ENCODE measurements at places on chromosomes 13 and 19.

GRCh38 chr19:11197291-11198174 lies at the start of gene KANK2:
Gene KANK2, minus strand, starts transcription at chr19:11197545. Its CDS starts 3,034 bp downstream, at chr19:11194511.
- DNase-seq, result peak; percentile 64

GRCh38 chr19:15644066-15644741 lies 3.5 kb downstream of the CYP4F3 start:
- DNase-seq, result no peak

- DNase-seq, result no peak
Measured at GRCh38 chr13:95258619-95259194, 42.5 kb downstream of the ABCC4 start.

- DNase-seq, result no peak
Measured at GRCh38 chr19:48368936-48369335, 4.8 kb downstream of the SYNGR4 start.

DNA sequence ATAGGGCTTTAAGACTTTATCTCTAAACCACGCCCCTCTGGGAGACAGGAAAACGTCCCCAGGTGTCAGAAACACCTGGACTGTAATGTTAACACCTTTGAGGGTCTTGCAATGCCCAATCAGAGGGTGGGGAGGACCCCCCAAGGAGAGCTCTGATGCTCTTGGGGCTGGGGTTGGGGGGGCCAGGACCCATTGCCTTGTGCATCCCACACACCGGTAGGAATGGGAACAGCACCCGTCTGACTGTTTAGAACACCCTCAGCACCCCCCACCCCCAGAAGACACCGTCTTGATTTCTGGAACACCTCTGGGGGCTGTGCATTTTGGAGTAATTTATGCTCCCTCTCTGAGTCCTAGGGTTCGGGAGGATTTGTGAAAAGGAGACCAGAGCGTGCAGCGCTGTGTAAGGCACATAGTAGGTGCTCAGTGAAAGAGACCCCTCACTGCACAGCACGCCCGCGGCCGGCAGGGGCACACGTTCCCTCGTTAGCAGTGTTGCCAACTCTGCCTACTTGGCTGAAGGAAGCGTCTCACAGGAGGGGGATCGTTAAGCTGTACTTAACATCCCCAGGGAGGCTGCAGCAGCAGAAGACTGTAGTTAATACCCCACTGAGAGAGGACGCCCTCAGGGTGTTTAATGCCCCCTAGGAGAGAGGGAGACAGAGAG lies 2.8 kb upstream of the ERFL start:
- DNase-seq, result no peak

- no peak for DNase-seq
Measured at GRCh38 chr13:41008349-41008980, 10.7 kb downstream of the ELF1 start.

DNA sequence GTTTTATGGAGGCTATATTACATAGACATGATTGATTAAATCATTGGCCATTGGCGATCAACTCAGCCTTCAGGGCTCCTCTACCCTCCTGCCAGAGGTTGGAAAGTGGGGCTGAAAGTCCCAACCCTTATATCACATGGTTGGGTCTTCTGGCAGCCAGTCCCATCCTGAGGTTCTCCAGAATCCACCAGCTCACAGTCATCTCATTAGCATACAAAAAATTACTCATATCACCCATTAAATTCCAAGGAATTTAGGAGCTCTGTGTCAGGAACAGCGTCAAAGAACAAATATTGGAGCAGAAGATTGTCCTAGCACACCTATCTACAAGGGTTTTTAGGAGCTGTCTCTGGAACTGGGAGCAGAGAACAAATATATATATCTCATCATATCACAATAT lies 39.4 kb upstream of the FARP1 start:
- DNase-seq, result no peak

DNA sequence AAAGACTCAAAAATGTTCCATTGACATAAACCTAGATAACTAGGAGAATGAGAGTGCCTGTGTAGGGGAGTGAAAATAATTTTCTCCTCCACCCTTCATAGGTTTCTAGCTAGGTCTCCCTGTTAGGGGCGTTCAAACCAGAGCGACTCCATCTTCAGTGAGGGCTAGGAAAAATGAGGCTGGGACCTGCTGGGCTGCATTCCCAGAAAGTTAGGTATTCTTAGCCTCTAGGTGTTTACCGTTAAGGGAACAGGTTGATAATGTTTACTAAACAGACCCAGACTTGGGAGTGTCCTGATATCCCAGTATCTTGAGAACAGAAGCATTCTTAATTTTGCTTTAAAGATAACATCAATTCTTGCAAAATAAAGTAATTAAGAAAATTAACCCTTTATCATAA lies 20.1 kb downstream of the PABPC3 start:
- DNase-seq, result no peak

DNA sequence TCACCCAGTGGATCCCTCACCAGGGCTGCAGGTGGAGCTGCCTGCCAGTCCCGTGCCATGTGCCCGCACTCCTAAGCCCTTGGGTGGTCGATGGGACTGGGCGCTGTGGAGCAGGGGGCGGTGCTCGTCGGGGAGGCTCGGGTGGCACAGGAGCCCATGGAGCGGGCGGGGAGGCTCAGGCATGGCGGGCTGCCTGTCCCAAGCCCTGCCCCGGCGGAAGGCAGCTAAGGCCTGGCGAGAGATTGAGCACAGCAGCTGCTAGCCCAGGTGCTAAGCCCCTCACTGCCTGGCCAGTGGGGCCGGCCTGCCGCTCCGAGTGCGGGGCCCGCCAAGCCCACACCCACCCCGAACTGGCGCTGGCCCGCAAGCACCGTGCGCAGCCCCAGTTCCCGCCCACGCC lies 16.8 kb upstream of the B3GLCT start:
- DNase-seq, result no peak

- DNase-seq, result no peak
Measured at GRCh38 chr13:79986890-79987289, 354.0 kb downstream of the SPRY2 start.

DNA sequence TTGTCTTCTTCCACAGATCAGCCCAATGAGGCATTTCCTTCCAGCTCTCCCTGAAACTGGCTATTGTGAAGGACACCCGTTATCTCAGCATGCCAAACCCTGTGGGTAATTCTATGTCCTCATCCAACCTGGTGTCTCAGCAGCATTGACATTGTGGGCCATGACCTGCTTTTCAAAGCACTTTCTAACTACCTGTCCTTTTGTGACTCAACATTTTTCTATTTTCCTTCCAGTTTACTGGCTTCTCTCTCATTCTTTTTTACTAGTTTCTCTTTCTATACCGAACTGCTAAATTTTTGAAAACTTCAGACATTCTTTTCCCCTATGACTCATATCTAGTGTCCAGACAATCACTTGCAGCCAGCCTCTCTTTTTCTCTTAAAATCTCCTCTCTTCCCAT lies 136.4 kb upstream of the HTR2A start:
- no peak for DNase-seq

GRCh38 chr19:46887240-46887782 lies 26.5 kb downstream of the ARHGAP35 start:
- DNase-seq, result no peak

DNA sequence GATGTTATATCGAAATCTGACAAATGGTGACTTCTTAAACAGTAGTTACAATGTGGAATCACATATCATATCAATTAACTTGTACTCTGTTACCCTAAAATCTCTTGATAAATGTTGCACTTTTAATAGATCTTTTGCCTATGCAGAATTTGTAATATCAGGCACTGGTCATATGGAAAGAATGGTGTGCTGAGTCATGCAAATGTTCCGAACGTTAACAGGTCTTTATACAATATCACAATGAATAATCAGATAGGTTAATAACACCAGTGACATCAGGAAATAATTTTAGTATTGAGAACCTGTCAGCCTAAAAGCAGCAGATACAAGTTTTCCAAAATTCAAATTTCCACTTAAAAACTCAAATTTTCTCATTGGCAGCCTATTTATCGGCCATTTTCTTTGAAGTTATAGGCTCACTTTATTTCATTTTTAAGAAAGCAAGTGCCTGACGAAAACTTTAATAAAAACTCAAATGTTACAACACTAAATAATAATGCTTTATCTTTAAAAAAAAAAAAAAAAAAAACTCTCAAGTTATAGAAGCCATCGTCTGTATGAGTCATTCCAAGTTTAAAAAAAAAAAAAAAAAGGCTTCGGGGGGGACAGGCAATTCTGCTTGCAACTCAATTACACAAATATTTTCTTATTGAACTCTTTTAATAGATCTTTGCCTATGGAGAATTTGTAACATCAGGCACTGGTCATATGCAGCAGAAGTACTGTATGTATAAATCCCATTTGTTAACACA lies 180.9 kb downstream of the DIAPH3 start:
- no peak for DNase-seq

- no peak for DNase-seq
Measured at GRCh38 chr19:29271341-29271740, 58.4 kb upstream of the UQCRFS1 start.

- no peak for DNase-seq
Measured at GRCh38 chr19:31300422-31300821, 48.8 kb downstream of the TSHZ3 start.

DNA sequence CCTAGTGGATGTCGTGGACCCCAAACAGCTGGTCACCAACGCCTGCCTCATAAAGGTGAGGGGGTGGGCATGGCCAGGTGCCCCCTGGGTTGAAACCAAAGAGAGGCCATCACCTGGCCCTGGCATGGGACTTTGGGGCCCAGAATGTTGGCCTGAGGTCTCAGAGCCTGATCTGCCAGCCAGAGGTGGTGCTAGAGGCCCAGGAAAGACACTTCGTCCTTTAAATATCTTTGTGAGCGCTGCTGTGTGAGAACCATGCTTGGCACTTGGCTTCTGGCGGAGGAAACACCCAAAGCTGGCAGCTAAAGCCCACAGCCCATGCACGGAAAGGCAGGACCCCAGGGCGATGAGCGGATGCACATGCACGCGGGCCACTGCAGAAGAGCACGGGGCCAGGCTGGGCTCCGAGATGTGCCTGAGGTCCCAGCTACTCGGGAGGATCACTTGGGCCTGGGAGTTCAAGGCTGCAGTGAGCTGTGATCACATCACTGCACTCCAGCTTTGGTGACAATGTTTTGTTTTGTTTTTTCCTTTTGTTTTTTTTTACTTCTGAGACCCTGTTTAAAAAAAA lies 4.3 kb upstream of the ADM5 start:
- DNase-seq, result no peak

DNA sequence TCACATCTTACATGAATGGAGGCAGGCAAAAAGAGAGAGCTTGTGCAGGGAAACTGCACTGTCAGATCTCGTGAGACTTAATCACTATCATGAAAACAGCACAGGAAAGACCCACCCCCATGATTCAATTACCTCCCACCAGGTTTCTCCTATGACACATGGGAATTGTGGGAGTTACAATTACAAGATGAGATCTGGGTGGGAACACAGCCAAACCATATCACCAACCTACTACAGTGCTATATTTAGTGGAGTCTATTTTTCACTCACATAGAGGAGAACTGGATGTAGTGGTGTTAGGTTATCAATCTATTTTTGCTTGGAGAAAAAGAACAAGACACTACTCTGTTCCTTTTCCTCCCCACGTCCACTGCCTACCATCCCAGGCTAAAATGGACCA lies 276.6 kb downstream of the KCTD12 start:
- no peak for DNase-seq

DNA sequence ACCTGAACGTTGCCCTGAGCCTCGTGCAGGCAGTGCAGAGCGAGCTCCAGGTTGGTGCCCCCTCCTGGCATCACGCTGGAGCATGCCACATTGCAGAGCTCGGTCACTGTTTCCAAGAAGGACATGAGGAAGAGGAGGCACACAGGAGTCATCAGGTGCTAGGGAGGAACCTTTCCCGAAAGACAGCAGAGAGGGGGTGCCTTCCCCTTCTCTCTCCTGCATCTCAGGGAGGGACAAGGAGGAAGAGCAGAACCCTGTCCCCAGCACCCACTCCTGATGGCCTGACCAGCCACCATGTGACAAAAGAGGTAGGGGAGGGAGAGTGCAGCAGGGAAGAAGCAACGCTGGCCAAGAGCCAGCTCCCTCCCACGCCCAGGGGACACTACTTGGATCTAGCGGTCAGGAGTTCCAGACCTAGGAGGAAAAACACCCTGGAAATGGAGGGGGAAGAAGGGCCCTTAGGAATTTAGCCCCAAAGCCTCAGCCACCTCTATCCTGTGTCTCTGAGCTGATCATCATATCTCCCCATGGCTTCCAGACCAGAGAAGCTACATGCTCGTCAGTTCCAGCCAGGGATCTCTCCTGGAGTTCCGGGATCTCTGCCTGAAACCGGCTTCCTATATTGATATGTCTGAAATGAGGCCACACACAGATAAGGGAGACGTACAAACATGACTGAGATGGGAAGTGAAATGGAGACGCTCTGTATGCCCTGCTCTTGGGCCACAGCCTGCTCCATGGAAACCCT lies 17.0 kb upstream of the NAPA start:
- DNase-seq, result no peak

GRCh38 chr13:41177616-41178015 lies 16.8 kb downstream of the KBTBD7 start:
- DNase-seq, result no peak

GRCh38 chr13:40477623-40478608 lies 188.5 kb downstream of the FOXO1 start:
- no peak for DNase-seq

GRCh38 chr19:58570770-58571574 lies 2.2 kb downstream of the MZF1 start:
- no peak for DNase-seq

GRCh38 chr13:78566631-78567030 lies 36.7 kb downstream of the POU4F1 start:
- DNase-seq, result no peak

- DNase-seq, result no peak
Measured at GRCh38 chr13:80245162-80245733, 95.7 kb downstream of the SPRY2 start.

DNA sequence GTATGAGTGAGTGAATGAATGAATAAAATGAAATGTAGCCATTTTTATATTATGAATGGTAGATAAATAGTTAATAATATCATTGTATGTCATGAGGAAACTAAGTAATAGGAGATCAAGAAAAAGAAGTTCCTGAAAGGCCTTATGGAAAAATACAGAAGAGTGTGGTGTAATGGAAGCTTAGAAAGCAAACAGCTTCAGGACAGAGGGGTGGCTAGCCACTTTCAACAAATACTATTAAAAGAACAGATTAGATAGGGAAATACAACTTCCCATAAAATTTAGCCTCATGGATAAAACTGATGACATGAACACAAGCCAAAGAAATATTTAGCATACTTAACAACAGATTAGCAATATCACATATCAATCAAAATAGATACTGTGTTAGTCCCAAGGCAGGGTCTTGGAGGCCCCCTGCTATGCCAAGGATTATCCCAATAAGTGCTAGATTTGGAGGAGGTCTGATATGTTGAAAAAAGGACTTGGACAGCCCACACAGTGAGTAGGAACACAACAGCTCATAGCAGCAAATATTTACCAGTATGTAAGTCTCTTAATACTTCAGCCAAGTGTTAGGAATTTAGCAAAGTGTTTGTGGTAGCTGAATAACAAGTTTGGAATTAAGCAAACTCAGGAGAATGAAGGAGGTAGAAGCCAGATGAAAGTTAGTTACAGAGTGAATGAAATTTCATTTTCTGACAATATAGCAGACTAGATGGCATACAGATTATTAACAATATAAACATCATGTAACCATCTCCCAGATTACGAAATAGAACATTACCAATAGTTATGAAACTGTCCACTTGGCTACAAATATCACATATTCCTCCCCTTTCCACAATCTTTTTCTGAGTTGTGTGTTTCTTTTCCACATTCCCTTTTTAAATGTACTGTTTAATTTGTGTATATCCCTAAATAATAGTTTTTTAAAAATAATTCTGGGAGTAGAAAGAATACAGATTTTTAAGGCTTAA lies 1632.0 kb downstream of the PCDH9 start:
- DNase-seq, result no peak

Measured in cortex of kidney (tissue), 1 donor.